ENCODE measurements at places on chromosomes 5 and 9. TPM values are rescaled to one million over a fixed set of nuclear protein-coding genes. Genes with fewer than 3 reads are reported as not detected.

- DNase-seq: no peak
Observed at GRCh38 chr5:133234273-133234672, 182.5 kb downstream of the HSPA4 start.

GRCh38 chr9:37747271-37747753 is 6.3 kb upstream of the TRMT10B start:
- peak; percentile 53 for DNase-seq

GRCh38 chr5:146400201-146400600 is 46.9 kb upstream of the TCERG1 start:
- DNase-seq: no peak

DNA sequence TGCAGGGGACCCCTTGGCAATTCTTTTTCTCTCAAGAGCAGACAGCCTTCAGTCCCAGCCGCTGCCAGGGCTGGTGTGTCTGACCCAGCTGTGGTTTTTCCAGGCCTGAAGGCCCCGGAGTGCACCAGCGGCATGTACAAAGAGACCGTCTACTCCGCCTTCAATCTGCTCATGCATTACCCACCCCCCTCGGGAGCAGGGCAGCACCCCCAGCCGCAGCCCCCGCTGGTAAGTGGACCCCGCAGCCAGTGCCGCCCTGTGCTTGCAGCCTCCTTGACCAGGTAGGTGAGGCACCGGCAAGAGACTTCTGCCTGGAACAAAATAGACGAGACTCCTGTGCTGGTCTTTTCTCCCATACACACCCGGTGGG is 1.3 kb downstream of the TCF7 start:
- no peak for DNase-seq

DNA sequence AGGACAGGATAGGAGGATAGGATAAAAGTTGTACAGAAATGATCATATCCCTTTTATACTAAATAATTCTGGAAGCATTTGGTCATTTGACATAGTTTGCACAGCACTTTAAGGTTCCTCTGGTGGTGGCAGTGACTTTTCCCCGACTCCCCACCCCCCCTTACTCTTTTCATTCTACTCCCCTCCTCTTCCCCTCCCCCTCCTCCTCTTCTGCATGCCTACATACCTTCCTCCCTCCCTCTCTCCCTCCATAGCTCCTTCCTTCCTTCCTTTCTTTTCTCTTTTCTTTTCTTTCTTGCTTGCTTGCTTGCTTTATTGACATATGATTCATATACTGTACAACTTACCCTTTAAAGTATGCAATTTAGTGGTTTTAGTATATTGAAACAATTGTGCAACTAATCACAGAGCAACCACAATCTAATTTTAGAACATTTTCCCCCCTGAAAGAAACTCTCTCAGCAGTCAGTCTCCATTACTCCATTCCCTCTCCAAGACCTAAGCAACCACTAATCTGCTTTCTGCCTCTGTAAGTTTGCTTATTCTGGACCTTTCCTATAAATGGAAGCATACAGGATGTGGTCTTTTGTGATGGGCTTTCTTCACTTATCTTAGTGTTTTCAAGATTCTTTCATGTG is 159.0 kb downstream of the HACD4 start:
- DNase-seq: no peak

SLCO6A1 gene
- total RNA-seq: not detected

- DNase-seq: no peak
Observed at GRCh38 chr5:149603210-149603609, 21.9 kb downstream of the ARHGEF37 start.

CCDC171 gene
- 1.9 TPM for total RNA-seq

CWC27 gene
- 28.4 TPM for total RNA-seq

GRCh38 chr5:54311176-54311677 is 854 bp upstream of the ARL15 start:
- DNase-seq: no peak

DNA sequence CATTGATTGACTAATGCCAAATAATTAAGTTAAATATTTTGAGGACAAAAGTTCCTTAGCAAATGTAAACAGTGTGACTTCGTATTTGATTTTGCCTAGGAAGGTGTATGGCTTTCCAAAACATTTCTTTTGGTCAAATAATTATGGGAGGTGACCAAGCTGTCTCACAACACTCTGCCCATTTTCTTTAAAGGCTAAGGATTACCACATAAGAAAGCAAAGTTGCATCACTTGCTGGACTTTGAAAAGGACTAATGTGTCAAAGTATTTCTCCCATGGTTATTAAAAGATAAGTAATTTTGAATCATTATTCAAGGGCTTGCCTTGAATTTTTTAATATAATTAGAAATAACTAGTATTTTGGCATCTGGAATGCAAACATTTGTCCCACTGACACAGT is 74.7 kb downstream of the HAPLN1 start:
- DNase-seq: peak; percentile 12

Data from NCI-H460 (cell line).